NCI-H1105 (cell line): ENCODE measurements at places on chromosomes 12 and 14.

GRCh38 chr12:118979763-118980406 is 1.5 kb upstream of the SRRM4 start:
- peak; percentile 77 for DNase-seq

- DNase-seq = peak; percentile 45
Observed at GRCh38 chr12:53065975-53066931, 12.9 kb downstream of the SPRYD3 start.

- no peak for DNase-seq
Observed at GRCh38 chr12:114762490-114763110, 78.6 kb upstream of the TBX3 start.

- DNase-seq = no peak
Observed at GRCh38 chr14:105448706-105449111, 25.9 kb upstream of the CRIP2 start.

- DNase-seq = no peak
Observed at GRCh38 chr12:11568762-11569478, 80.6 kb upstream of the ETV6 start.

- DNase-seq = no peak
Observed at GRCh38 chr12:116990971-116991966, 80.5 kb downstream of the FBXW8 start.

- DNase-seq = no peak
Observed at GRCh38 chr14:69996216-69996615, 117.0 kb downstream of the SMOC1 start.

- no peak for DNase-seq
Observed at GRCh38 chr12:117404940-117405339, 43.5 kb upstream of the NOS1 start.

DNA sequence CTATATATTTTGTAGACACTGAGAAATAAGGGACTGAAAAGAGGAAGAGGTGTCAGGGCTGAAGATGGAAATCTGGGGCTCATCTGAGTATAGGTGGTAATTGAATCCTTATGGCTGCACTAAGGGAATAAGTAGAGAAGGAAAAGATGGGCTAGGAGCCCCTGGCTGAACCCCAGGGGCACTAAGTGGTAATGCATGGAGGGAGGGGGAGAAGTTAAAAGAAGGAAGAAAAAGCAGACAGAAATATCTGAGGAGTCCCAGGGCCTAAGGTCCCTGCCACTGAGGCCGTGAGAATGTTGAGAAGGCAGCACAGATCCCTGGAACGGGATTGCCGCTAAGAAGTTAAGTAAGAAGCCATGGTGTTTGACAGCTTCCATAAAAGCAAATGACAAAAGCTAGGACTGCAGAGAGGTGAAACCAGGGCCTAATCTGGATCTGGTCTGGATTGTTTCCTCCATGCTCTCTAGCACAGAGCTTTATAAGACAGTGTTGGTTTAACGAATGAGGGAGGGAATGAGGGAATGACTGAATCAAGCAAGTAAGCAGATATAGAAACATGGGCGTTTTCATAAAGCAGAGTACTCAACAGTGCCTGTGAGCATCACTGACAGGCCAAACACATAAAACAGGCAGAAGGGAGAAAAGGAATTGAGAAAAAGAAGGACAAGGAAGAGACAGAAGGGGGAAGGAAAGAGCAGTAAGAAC is 92.9 kb downstream of the HMGA2 start:
- DNase-seq = no peak

- no peak for DNase-seq
Observed at GRCh38 chr14:96108061-96108795, 69.1 kb downstream of the C14orf132 start.

DNA sequence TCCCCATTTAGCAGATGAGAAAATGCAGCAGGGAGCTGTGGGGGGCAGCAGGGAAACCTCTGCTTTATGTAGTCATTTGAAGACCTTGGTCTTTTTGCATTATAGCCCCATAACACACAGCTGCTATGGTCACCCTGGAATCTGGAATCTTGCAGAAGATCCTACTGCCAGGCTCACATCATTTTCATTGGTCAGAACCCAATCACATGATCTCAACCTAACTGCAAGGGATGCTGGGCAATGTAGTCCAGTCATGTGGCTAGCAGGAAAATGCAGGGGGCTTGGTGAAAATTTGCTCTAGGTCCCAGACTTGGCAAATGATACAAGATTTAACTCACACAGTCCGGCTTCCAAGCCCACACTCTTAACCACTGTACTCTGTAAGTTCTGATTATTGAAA is 1028.7 kb downstream of the AACS start:
- DNase-seq = no peak

DNA sequence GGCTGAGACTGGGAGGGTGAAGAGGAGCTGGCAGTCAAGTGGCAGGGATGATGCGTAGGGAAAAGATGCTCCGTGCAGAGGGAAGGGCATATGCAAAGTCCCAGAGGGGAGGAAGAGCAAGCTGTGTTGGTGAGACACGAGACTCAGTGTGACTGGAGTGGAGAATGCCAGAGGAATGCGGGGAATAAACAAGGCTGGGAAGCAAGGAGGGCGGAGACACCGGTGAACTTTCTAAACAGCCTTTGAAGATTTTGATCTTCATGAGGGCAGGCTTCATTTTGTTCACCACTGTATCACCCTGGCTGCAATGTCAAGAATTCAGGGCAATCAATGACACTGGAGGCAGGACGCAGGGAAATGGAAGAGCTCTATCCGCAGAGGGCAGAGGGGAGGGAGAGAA is 535.8 kb downstream of the FUT8 start:
- DNase-seq = no peak

GRCh38 chr14:60922050-60922449 is 58.8 kb downstream of the TRMT5 start:
- DNase-seq = peak; percentile 77

GRCh38 chr12:113310489-113310888 is 24.4 kb downstream of the SLC8B1 start:
- DNase-seq = no peak

- DNase-seq = no peak
Observed at GRCh38 chr14:51335961-51336723, 96.1 kb downstream of the TMX1 start.

- no peak for DNase-seq
Observed at GRCh38 chr14:31895646-31896045, 181.5 kb upstream of the ARHGAP5 start.

- no peak for DNase-seq
Observed at GRCh38 chr14:52797653-52798052, 6.2 kb upstream of the GNPNAT1 start.

DNA sequence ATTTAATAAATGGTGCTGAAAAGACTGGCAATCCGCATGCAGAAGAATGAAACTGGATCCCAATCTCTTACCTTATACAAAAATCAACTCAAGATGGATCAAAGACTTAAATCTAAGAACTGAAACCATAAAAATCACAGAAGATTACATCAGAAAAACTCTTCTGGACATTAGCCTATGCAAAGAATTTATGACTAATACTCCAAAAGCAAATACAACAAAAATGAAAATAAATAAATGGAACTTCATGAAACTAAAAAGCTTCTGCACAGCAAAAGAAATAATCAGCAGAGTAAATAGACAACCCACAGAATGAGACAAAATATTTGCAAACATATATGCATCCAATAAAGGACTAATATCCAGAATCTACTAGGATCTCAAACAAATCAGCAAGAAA is 14.3 kb upstream of the CLEC1A start:
- DNase-seq = no peak

GRCh38 chr14:94675036-94675435 is 62.8 kb downstream of the SERPINA3 start:
- DNase-seq = no peak

DNA sequence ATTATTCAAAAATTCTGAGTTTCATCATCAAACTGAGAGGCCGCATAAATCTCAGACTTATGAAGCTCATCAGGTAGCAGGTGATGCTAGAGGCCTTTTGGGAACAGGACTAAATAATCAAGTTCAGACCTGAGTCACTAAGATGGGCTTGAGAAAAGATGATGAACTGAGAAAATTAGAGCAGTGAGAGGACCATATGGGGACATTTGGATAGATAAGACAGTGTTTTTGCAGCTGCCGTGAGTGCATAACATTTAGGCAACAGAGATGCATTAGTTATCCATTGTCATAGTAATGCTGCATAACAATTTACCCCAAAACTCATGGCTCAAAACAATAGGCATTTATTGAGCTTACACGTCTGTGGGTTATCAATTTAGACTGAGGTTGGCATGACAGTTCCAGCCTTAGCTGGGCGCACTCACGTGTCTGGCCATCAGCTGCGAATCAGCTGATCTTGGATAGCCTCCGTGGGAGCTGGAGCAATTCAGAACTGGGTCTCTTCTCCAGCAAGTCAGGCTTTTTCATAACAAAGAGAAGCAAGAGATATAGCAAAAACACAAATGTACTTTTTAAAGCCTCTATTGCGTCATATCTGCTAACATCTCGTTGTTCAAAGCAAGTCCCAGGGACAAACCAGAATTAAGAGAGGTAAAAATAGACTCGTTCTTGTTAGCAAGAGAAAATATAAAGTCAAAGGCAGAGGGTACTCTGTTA is 72.8 kb downstream of the CAPZA3 start:
- no peak for DNase-seq

DNA sequence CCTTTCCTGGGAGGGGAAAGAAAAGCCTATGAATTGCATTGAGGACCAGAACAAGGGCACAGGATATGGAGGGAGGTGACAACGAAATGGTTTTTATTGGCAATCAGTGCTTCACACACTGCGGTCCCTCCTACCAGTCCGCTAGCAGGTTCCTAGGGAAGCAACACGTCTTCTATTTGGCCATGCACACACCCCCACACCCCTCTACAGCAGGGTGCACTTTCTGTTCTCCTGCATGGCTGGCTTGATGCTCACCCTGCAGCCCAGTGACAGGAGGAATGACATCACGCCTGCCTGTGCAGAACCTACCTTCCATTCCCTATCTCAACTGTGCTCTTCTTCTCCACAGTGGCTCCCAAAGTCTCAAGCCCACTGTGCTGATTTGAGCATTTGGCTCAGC is 57.9 kb downstream of the TTC9 start:
- no peak for DNase-seq

DNA sequence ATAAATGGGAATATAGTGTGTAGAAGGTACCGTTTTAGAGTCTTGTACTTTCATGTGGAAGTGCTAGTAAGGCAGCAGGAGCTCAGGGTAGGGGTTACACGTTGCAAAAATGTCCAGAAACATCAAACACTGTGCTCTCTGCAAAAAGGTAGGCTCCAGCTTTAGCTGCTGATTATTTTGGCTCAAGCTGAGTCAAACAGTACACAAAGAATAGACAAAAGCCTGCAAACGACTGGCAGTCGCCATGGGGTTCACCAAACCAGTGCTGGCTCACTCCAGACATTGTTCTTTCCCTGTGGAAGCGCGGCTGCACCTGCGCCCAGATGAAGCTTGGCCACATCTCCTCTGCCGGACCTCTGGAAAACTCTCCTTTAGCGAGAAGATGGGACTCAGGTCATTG is 45.3 kb upstream of the NAA30 start:
- DNase-seq = no peak

DNA sequence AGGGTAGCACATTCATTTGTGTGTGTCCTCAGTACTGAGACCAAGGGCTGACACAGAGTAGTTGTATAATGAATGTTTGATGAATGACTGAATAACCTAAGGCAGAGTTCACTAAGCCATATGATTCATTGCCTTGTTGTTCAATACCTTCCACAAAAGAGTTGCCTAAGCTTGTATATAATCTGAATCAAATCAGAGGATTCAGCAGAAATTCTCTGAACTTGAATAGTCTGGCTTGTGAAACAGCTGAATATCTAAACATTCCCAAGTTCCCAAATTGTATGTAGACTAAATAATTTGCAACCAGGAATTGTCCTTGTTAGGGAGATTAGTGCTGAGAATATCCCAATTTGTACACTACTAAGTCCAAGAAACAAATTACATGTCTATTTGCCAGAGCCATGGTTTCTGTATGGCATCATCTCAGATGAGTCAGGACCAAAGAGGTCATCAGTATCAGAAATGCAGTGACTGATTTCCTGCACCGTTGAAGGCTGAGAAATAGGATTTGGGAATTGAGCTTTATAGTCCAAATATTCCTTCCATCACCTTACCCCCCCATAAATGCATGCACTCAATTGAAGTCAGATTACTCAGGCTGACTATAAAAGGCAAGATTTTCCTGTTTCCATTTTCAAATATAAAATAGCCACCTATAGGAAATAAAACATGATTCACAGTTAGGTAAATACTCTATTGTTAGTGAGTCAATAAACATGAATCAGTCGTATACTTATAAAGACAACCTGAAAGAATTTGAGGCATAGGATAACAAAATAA is 168.7 kb downstream of the PHLDA1 start:
- no peak for DNase-seq

DNA sequence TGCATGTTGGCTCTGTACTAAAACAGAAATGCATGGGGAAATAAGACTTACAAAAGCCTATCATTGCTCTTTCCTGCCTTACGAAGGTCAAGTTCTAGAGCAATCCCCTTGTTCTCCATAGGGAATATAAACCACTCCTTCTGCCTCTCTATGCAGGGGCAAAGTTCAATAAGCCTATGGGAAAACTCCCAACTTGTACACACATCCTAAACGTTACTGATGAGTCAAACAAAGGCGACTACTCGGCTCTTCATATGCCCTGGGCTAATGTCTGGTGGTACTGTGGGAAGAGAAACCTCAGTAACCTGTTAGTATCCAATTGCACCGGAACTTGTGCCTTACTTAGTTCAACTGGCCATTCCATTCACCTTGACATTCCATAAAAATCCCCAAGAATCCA is 32.7 kb downstream of the PRMT8 start:
- DNase-seq = no peak

GRCh38 chr12:90842477-90842876 is 112.5 kb downstream of the CCER1 start:
- DNase-seq = no peak

DNA sequence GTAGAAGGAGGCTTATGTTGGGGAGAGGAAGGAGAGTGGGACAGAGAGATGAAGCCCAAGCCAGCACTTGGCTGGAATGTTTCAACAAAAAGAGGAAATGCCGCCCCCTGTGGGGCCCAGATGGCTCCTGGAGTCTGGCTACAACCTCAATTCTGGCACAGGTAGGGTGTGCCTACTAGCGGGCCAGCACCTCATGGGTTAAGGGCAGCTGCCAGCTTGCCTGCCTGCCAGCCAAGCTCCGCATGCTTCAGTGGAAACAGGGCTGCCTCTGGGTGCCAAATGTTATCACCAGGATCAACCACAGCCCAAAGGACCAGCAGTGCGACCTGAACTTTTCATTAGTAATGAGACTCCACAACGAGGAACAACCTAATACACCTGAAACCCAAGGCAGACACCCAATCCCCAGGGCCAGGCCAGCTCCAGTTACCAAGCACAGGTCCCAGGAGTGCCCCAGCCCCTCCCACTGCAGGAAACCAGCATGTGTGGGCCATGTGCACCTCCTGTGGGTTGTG is 11.3 kb downstream of the RAB15 start:
- no peak for DNase-seq

GRCh38 chr14:63345826-63346225 is 27.1 kb upstream of the GPHB5 start:
- DNase-seq = no peak
